ENCODE measurements at places on chromosomes 4 and X.

DNA sequence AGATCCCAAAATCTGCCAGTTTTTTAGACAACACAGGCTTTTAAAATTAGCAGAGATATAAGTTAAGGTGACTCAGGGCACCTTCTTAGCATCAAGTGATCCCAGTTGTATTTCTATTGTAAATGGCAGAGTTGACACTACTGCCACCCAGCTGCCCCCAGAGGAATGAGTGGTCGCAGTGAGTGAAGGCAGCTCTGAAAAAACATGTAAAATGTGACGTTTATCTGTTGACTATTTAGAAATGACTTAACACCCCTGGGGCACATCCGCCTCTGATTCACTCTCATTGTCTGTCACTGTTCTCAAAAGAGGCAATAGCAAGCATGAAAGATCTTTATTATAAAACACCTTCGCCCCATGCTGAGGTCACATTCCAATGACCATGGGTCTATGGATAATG, 592.4 kb downstream of the ACTRT1 start:
- no peak for DNase-seq

GRCh38 chrX:117532339-117532738, 584.3 kb downstream of the KLHL13 start:
- no peak for DNase-seq

DNA sequence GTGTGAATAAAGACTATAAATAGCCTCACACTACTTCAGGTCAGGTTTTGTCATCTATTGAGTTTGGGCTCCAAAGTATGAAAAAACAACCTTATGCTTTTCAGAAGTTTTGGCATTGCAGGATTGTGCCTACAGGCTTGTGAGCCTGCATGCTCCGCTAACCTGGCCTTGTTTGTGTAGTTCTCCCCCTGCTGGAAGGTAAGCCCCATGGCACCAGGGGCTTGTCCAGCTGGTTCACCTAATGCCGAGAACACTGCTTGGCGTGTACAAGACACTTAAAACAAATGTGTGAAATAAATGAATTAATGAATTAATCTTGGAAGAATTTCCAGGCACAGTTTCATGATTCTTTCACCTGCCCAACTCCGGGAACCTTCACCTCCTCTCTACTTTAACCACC, 1.8 kb upstream of the HSD17B10 start:
- peak; percentile 55 for DNase-seq

- DNase-seq: no peak
Observed at GRCh38 chrX:37504991-37505390, 66.5 kb upstream of the LANCL3 start.

DNA sequence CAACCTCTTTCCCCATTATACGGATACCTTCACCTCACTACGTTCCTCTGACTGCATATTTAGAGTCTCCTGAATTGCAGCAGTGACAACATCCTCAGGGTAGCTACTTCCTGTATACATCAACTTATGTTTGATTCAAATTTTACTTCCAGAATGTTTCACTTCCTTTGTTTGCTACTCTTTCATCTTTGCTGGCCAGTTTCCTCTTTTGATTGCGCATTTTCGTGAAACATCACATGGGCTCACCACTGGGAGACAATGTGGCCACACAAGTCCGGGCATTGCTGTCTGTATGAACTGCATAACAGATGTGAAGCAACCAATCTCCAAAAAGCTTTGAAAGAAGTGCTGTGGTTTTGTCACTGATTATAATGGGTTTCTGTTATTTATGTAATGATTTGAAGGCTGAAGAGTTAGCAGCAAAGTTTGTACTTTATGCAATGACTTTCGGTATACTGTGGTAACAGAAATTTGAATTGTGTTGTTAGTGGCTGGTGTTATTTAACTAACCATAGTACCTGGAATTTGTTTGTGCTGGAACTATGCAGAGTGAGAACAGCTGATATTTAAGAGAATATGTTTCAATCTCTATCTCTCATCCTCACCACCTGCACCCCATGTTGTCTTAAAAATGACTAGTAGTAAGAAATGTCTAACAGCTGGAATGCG, 7.4 kb downstream of the SNCA start:
- DNase-seq: no peak

- DNase-seq: no peak
Observed at GRCh38 chr4:140076307-140076706, 77.7 kb downstream of the MAML3 start.

DNA sequence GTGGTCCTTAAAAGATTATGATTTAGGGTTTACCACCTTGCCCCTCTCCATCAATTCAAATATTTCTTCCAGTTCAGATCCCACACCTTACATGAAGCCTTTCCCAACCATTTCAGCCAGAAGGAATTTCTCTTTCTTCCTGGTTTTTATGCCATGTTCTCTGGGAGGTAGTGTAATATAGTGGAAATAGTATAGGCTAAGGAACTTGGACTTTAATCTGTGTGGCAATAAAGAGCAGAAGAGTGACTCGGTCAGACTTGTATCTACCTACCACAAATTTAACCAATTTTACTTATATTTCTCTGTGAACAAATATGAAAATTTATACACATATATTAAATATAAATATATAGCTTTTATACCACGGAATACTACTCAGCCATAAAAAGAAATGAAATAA, 18.4 kb upstream of the CISD2 start:
- no peak for DNase-seq

- peak; percentile 62 for DNase-seq
Observed at GRCh38 chrX:41275661-41276609, 58.0 kb upstream of the DDX3X start.
